ENCODE measurements at places on chromosomes 3 and 15. TPM values are rescaled to one million over a fixed set of nuclear protein-coding genes. Genes with fewer than 3 reads are reported as not detected.

The NTRK3 gene
- polyA plus RNA-seq: 2.4 TPM

The GOLGA6L7 gene
- not detected for polyA plus RNA-seq

The TMCO5A gene
- polyA plus RNA-seq: not detected

GRCh38 chr3:25581335-25581734, 83.4 kb downstream of the TOP2B start:
- no peak for DNase-seq

DNA sequence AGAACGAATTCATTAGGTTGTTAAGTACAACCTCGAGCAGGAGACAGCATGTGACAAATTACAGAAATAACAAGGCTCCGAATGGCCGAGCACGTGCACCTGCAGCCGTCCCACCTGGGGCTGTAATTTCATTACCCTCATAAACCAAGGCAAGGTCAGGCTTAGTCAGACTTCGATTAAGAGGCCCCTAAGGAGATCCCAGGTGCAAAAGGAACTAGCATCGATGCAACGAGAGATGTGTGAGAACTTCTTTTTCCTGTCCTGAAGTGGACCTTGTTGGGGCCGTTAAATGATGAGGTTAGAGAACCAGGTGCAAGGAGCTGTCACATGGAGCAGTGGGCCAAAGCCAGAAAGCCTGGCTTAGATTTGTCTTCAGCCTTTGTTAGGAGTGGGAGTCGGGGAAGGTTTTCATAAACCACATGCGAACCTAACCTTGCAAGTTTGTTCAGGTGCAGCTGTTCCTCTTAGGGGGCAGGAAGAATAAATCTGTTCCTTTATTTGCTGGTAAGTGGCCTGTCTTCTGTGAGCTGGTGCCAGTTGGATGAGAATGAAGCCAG, 559.9 kb upstream of the MCTP2 start:
- DNase-seq: no peak

- no peak for DNase-seq
Observed at GRCh38 chr3:15611018-15611417, 9.5 kb downstream of the BTD start.

- no peak for DNase-seq
Observed at GRCh38 chr3:126268866-126269265, 88.3 kb downstream of the KLF15 start.

DNA sequence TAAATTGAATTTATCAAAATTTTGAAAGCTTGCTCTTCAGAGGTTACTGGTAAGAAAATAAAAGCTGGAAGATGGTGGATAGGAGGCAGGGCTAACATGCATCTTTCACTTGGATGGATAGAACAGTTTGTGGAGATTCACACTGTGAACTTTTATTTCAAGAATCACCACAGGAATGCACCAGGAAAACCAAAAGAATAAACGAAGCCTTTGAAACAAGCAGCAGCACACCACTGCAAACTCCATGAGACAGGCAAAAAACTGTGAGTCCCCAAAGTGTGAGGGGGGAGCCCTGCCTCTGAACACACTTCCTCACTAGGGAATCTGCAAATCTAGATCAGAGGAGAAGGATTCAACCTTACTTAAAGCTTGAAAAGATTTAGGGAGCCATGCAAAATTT, 122.2 kb downstream of the RTP4 start:
- DNase-seq: no peak

GRCh38 chr3:189588475-189589178, 42.6 kb upstream of the TP63 start:
- no peak for DNase-seq

GRCh38 chr3:170974872-170975271, 51.6 kb downstream of the SLC2A2 start:
- DNase-seq: no peak

- no peak for DNase-seq
Observed at GRCh38 chr3:47578691-47579632, at the start of gene CSPG5. CSPG5 (minus strand) TSS chr3:47578865; CDS start chr3:47578693, 172 bp downstream.

GRCh38 chr3:177126015-177126773, 71.1 kb downstream of the TBL1XR1 start:
- no peak for DNase-seq
